ENCODE measurements at places on chromosomes 3 and 15. TPM values are rescaled to one million over a fixed set of nuclear protein-coding genes. Genes with fewer than 3 reads are reported as not detected.
A peak's percentile ranks its signal among the peaks of the same experiment; 100 is the strongest.

- H3K27ac ChIP-seq = no peak overlapping the region
- H3K4me3 ChIP-seq = no peak overlapping the region
- H3K4me1 ChIP-seq = peaks cover 10% of the 10 kb centered on the region
- no peaks in the 10 kb centered on the region for H3K36me3 ChIP-seq
- no peaks in the 10 kb centered on the region for H3K27me3 ChIP-seq
These were observed 17.6 kb downstream of the MTMR14 start for GRCh38 chr3:9666704-9667445.

GRCh38 chr3:13484851-13485590 lies 4.9 kb downstream of the HDAC11 start:
- H3K4me1 ChIP-seq = peaks cover 3% of the 10 kb centered on the region
- no peak overlapping the region for H3K4me3 ChIP-seq
- H3K27ac ChIP-seq = peak overlapping the region; percentile 17

DNA sequence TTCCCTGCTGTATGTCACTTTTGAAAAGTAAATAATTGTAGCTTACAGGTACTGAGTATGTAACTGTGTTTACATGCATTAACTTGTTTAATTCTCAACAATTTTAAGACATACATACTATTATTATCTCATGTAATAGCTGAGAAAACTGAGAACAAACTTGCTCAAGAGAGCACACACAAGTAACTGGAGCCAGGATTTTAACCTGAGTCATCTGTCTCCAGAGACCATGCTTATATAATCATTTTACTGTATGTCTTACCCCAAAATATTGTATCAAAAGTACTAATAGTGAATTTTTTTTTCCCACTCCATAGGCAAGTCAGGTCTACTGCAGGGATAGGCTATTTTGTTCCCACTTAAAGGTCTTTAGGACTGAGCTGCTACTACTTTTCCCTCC lies 95.4 kb downstream of the FEZF2 start:
- no peak for DNase-seq
- no peak overlapping the region for H3K27ac ChIP-seq
- H3K27me3 ChIP-seq = no peaks in the 10 kb centered on the region
- H3K36me3 ChIP-seq = no peaks in the 10 kb centered on the region
- no peak overlapping the region for H3K4me3 ChIP-seq
- H3K4me1 ChIP-seq = no peaks in the 10 kb centered on the region

DNA sequence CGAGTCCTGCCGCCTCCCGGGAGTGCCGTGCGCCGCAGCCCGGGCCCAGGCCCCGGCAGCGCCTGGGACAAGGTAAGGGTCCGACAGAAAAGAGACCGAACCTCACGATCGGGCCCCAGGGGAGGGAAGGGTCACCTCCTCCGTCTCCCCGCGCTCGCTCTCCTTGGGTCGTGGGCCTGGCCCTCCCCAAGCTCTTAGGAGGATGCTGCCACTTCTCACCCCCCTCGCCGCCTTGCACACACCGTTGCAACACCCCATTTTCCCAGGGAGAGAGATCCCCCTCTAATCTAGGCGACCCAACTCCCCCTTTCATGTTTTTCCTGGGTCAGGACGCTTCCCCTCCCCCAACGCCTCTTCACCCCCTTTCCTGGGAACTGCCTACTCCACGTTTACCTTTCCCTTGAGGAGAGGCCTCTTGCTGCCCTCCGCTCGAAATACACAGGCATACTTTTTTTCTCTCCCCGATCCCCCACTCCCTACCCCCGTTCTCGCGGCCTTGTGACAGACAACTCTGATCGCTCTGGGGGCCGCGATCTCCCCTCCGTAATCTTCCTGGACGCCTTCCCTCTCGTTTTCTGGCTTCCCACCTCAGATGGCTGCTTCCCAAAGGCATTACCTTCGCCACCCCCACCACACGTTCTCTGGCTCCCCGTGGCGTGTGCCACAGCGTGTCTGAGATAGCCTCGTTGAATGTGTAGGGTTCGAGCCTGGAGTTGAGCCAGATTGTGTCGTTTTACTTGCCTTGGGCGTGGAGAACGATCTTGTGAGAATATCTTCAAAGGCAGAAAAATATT lies 688 bp downstream of the SETD5 start:
- no peaks in the 10 kb centered on the region for H3K27me3 ChIP-seq
- peak overlapping the region; percentile 85 for H3K4me3 ChIP-seq
- H3K27ac ChIP-seq = peak overlapping the region; percentile 92
- peaks cover 13% of the 10 kb centered on the region for H3K4me1 ChIP-seq

MEX3B gene
- 6.8 TPM for total RNA-seq

ANKUB1 gene
- 0.48 TPM for total RNA-seq

TXNRD3 gene
- total RNA-seq = 19.6 TPM

DZIP1L gene
- total RNA-seq = 22.2 TPM

GPR160 gene
- total RNA-seq = 5.5 TPM

Data from ovary (tissue), 10 donors.